ENCODE measurements at places on chromosomes 16 and 17.

GRCh38 chr17:66930933-66931332 lies 33.6 kb upstream of the CACNG4 start:
- DNase-seq, result no peak

- no peak for DNase-seq
Measured at GRCh38 chr16:78509965-78510364, 410.5 kb downstream of the WWOX start.

DNA sequence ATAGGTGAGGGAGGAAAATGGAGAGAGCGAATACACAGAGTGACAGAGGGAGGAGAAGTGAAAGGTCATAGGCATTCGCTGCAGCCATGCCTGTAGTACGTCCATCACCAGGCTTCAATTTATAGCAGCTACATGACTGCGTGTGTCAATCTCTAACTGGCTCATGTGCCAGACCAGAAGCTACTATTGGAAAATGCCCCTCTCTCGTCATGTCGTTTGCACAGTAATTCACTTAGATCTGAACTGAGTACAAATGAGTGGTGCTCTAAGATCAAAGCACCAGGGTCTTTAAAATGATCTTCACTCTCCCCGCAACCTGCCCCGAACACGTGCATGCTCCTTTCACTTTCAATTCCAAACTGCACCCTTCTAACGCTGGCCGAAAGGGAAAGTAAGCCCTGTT lies 51.3 kb downstream of the ADCY9 start:
- DNase-seq, result no peak

DNA sequence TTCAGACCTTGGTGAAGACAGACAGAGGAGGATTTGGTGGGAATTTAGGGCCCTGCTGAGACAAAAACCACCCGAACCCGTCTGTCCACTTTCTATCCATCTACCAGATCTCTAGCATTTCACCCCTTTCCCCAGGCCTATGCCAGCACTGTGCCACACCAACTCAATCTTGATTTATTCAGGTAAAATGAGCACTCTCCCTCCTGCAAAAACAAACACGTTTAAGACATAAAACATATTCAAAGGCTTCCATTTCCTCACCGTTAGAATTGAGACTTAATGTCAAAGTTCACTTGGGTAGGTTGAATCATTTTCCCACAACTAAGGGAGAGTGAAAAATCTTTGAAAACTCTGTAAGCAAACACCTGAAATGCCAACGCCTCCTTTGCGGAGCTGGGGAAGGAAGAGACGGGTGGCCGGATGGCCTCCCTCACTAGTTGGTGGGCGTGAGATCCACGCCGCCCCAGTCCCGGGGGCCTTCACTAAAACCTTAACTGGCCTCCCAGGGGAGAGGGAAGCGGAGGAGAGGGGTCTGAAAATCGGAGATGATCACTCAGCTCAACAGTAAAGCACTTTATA lies 862 bp downstream of the DCAKD start:
- DNase-seq, result no peak

- DNase-seq, result no peak
Measured at GRCh38 chr16:77967054-77967904, 55.1 kb upstream of the CLEC3A start.

GRCh38 chr17:1566505-1567199 lies 4.1 kb upstream of the PITPNA start:
- DNase-seq, result no peak

GRCh38 chr17:59807892-59808509 lies 84.7 kb downstream of the TUBD1 start:
- no peak for DNase-seq

DNA sequence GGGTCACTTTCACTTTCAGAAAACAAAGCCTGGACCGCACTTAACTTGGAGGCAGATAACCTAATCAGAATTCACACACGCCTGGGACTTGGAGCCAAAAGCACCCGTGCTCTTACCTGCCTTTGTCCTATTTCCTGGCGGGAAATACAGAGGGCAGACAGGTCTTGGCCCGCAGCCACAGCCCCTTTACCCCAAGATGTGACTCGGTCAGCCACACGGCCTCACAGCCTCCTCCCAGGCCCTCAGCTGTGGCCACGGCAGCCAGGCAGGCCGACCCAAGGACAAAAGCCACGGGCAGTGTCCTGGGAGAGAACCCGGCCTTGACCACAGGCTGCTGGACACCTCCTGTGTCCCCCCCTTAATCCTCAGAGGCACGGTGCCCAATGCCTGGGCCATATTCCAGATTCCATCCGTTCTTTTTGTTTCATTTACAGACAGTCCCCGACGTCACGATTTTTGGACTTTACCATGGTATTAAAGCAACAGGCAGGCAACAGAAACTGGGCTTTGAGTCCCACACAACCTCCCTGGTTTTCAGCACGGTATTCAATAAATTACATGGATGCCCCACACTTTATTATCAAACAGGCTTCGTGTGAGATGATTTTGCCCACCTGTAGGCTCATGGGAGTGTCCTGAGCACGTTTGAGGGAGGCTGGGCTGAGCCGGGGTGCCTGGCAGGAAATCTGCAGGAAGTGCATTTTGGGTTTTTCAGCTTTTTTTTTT lies 30.1 kb upstream of the GAA start:
- DNase-seq, result no peak

- DNase-seq, result no peak
Measured at GRCh38 chr17:77451245-77451893, 310.6 kb downstream of the SEC14L1 start.

DNA sequence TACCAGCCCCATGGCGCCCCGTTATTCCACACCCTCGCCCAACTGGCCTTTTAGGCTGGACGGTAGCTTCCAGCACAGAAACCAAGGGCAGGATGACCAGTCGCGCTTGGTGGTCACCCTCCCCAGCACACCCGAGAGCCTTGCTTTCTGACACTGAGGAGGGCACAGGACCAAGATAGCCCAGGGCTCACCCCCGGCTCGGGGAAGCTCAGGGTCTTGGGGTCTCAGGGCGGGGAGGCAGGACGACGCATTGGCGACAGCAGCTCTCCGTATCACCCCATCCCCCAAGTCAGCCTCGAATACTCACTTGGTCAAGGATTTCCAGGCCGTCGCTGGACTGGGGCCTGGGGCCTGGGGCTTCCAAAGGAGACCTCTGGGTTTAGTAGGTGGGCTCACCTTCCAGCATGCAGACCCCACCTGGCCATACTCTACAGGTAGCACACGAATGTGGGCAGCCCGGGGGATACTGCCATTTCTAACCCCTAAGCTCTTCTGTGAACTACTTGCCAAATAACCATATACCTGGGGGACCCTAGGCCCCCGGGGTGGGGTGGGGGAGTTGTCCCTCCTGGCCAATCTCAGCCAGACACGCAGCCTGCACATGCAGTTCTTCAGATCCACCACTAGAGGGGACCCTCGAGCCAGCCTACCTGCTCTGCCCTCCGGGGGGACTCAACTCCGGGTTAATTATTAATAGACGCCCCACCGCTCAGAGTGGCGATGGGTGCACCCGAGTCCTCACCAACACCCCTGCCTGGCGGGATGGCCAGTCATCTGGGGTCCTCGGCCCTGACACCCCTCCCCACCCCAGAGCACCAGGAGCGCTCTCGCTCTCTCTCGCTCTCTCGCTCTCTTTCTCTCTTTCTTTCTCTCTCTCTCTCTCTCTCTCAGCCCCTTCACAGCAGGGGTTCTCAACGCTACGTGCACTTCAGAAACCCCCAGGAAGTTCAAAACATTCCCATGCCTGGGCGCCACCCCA lies 30.0 kb downstream of the TBC1D16 start:
- peak; percentile 41 for DNase-seq

DNA sequence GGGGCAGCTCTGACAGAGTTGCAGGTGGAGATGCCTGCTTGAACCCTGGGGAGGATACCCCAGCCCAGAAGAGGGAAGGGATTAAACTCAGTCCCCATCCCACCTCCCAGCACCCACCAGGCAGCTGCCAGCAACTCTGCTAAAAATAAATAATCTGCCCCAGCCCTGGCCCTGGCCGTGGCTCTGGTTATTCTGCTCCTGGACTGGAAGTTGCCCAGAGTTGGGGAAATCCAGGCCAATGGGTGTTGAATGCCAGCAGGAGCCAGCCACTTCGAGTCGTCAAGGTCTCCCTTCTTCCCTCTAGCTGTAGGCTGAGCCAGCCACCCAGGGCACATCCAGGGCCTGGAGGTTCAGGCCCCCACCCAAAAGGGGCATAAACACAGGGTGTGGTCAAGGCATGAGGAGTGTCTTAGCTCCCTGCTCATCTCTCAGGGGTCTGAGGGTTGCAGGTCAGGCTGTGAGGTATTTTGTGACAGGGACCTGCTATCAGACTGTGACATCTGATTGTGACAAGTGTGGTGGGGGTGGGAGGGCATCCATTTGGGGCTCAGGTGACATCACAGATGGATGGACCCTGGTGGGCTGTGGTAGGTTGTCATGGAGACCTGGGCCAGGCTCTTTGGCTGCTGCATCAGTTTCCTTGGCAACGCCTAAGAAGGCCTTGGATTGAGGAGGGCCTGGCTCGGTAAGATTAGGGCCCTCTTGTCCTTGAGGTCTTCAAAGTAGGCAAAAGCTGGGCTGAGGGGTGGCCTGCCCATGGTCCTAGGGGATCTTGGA lies 1.0 kb upstream of the RRAD start:
- no peak for DNase-seq

GRCh38 chr16:58652741-58653140 lies 23.1 kb upstream of the CNOT1 start:
- DNase-seq, result no peak

GRCh38 chr16:2514333-2515179 lies 804 bp downstream of the ATP6V0C start:
- DNase-seq, result no peak

DNA sequence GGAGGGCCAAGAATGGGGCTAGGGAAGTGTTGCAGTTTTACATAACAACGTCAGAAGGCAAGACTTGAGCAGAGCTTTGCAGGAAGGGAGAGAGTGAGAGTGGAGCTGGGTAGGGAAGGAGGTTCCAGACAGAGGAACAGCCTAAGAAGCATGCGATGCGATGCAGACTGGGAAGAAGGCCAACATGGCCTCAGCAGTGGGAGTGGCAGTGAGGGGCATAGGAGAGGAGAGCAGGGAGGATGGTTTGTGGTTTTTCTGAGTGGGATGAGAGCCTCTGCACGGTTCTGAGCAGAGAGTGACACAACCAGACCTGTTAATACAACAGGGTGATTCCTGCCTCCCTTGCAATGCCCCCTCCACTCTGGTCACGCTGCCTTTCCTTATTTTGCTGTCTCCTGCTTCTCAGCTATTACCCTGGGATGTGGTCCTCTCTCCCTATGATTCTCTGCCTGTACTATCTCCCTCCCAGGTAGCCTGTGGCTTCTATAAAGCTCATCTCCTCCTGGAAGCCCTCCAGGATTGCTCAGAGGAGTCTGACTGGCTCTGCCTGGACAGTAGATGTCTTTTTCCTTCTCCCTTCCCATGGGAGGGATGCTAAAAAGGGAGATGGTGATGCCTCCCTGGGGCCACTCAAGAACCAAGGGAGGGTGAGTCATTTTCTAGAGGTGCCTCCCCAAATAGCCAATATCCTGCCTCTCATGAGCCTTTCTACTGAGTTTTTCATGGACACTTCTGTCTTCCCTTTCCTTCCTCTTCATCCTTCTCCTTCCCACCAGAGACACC lies 38.7 kb upstream of the NGFR start:
- no peak for DNase-seq

DNA sequence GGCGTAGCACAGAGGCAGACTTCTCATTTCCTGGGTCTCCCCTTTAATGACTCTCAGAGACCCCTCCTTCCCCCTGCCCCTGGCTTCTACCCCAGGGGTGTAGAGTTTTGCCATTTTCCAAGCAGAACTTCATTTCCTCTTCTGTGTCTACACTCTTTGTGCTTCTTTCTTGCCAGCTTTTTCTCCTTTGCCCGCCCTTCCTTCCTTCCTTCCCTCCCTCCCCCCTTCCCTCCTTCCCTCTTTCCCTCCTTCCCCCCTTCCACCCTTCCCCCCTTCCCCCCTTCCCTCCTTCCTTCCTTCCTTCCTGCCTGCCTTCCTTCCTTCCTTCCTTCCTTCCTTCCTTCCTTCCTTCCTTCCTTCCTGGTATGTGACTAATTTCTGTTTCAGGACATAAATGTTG lies 47.0 kb downstream of the MAPT start:
- DNase-seq, result no peak

DNA sequence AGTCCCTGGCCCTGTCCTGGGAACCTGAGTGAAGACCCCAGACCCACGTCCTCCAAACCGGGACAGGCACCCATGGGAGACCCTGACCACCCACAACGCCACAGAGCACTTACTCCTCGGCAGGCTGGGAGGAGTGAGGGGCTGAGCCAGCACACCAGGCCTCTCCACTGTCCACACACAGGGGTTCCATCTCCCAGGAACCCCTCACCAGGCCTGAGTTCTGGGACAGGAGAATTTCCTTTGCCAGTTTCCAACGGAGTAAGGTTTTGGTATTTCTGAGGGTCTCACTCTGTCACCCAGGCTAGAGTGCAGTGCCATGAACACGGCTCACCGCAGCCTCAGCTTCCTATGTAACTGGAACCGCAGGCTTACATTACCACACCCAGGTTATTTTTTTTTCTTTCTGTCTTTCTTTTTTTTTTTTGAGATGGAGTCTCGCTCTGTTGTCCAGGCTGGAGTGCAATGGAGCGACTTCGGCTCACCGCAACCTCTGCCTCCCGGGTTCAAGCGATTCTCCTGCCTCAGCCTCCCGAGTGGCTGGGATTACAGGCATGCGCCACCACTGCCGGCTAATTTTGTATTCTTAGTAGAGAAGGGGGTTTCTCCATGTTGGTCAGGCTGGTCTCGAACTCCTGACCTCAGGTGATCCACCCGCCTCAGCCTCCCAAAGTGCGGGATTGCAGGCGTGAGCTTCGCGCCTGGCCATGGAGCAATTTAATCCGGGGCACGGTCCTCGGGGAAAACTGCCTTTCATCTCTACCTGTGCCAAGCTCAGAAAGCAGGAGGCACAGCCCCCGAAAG lies 1.6 kb downstream of the PGAP6 start:
- DNase-seq, result no peak

- no peak for DNase-seq
Measured at GRCh38 chr16:49112754-49113153, 168.9 kb downstream of the CBLN1 start.

- no peak for DNase-seq
Measured at GRCh38 chr16:85488414-85488813, 124.7 kb upstream of the GSE1 start.

GRCh38 chr17:77146246-77146632 lies 5.5 kb downstream of the SEC14L1 start:
- no peak for DNase-seq

DNA sequence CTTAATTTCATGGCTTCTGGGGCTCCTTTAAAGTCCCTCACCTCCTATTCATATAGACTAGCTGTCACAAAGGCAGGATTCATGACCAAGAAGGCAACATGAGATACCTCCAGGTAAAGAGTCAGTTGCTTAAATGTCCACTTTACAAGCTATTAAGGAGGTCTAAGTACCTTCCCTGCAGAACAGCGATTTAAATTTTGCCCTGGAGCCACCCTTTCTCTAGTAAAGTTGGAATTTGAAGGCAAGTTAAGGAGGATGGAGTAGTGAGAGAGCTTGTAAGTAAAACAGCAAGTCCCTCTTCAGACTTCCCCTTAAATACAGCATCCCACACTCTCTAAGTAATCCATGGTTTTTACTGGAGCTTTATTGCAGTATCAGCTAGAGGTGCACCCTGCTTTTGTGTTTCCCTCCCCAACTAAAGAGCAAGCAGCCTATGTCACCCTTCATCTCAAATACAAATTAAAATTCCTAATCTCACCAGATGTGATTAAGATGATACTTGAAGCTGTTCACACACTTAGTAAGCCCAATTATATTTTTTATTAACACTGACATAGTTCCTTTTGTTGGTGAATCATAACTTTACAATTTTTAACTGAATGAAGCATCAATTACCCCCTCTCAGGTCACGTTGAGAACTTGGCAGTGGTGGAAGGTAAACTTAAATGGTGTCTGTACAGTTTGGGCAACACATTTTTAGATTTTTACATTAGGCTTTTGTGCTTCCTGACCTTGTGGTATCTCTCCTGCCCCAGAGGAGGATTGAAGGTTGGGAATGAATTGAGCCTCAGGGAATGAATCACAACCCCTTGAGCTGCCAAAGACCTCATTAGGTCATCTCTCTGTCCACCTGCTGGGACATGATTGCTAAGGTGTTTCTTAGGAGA lies 108.9 kb downstream of the TANGO6 start:
- no peak for DNase-seq

Data from stimulated activated CD8-positive, alpha-beta memory T cell treated with anti-CD3 and anti-CD28 coated beads, Interleukin-4, amount 100 ng/mL, for 1 hour (primary cell).